Kidney tubule cell (primary cell): ENCODE measurements at places on chromosomes 7 and 10.
A peak's percentile ranks its signal among the peaks of the same experiment; 100 is the strongest.

DNA sequence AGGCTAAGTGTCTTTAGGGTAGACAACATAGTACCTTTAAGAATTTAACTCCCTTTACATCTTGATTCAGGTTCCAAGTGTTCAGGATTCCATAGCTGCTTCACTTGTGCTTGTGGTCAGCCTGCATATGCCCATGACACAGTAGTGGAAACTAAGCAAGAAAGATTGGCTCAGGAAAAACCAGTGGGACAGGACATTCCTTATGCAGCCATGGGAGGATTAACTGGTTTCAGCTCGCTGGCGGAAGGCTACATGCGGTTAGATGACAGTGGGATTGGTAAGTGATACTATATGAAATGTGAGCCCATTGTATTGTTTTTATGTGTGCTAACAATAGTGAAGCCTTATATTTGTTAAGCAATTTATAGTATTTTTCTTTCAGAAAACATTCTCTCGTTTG, 11.3 kb downstream of the FAM221A start:
- no peak for DNase-seq

- no peak for DNase-seq
These were observed 470.7 kb upstream of the LRRN3 start for GRCh38 chr7:110620110-110620735.

GRCh38 chr10:123434435-123435039, 231.6 kb upstream of the GPR26 start:
- DNase-seq, result no peak

DNA sequence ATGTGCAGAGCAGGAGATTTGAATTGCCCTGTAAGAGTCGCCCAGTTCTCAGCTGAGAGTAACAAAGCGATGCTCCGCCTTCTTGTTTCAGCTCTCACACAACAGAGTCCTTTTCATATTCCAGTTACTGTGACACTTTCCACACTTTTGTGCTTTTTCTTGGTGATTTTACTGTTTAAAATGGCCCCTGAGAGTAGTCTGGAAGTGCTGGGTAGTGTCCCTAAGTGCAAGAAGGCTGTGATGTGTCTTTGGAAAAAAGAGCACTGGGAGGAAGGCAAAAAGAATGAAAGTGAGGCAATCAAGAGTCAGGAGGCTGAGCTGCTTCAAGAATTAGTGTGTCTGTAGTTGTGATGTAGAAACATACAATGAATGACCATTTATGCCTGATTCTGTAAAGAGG, 201.2 kb upstream of the SEMA3E start:
- DNase-seq, result no peak

DNA sequence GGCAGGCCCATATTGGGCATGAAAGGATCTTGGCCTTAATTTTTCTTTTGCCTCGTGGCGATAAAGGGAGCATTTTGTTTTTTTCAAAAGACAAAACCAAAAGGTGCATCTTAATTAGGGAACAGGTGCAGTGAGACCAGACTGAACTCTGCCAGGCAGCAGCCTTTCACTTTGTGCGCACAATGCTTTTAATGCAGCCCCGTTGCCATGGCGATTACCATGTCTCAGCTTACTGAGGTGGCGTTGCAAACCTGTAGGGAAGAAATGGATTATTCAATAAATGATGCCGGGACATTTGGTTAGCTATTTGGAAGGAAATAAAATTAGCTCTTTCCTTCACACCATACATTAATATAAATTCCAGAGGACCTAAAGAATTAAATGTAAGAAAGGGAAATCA, 61.9 kb downstream of the MYL10 start:
- DNase-seq, result no peak

DNA sequence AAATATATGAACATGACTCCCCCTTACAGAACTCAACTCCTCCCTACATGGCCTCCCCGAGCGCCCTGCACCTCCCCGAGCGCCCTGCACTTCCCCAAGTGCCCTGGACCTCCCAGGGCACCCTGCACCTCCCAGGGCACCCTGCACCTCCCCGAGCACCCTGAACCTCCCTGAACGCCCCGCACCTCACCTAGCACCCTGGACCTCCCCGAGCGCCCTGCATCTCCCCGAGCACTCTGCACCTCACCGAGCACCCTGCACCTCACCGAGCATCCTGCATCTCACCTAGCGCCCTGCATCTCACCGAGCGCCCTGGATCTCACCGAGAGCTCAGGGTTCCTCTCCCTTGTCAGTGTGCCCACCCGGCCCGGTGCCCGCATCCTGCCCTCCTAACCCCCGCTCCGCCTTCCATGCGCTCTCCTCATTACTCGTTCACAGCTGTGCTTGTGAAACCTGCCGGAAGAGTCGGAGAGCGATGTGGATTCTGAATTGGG, 134.3 kb downstream of the ACTR3B start:
- DNase-seq, result no peak

DNA sequence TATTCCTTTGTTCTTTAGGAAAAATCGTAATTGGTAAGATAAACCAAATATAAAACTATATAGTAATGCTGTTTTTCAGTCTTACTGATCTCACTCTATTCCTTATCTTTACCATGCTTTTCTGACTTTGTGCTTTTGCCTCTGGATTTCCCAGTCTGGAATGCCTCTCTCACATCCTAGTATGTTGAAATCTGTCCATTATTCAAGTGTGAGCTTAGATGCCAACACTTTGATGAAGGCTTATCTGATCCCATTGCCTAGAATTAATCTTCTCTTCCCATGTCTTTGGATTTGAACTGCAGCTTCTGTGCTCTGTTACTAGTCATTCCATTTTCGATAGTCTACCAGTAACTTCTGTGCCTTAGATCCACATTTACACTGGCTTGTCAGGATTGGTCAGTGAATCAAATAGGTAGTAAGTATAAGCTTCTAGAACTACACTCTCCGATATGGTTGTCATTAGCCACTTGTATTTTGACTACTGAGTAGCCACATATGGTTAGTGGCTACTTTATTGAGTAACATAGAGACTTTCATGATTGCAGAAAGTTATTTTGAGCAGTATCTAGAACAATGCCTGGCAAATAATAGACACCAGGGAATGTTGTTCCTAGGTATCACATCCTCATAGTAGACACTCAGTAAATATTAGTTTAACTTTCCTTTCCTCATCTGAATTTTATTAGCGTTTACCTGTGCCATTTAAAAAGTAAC, 92.9 kb downstream of the BMPR1A start:
- DNase-seq, result no peak

GRCh38 chr10:107085665-107086525, 78.6 kb downstream of the SORCS1 start:
- DNase-seq, result no peak

GRCh38 chr10:86840498-86840897, 84.1 kb downstream of the BMPR1A start:
- DNase-seq, result no peak

GRCh38 chr10:112580267-112580666, 133.3 kb downstream of the VTI1A start:
- DNase-seq, result peak; percentile 6

DNA sequence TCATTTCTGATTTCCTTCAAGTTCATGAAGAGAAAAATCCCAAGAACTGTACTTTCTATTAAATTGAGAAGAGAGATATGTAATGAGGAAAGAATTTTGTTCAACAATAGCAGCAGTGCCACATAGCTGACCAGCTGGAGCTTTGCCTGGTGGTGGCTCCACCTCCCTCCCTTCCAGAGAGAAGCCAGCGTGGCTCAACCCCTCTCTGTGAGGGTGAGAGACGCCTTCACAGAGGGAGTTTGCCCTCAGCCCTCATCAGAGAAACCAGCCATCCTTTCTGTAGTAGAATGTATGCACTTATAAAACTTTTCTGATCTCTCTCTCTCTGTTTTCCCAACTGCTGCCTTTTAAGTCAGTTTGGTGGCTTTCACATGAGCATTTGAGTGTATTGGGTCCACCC, 20.5 kb upstream of the COL1A2 start:
- DNase-seq, result peak; percentile 44

- peak; percentile 43 for DNase-seq
These were observed 15.8 kb downstream of the TAS2R39 start for GRCh38 chr7:143199040-143199439.

GRCh38 chr10:70775679-70776454, 9.3 kb downstream of the TBATA start:
- no peak for DNase-seq

DNA sequence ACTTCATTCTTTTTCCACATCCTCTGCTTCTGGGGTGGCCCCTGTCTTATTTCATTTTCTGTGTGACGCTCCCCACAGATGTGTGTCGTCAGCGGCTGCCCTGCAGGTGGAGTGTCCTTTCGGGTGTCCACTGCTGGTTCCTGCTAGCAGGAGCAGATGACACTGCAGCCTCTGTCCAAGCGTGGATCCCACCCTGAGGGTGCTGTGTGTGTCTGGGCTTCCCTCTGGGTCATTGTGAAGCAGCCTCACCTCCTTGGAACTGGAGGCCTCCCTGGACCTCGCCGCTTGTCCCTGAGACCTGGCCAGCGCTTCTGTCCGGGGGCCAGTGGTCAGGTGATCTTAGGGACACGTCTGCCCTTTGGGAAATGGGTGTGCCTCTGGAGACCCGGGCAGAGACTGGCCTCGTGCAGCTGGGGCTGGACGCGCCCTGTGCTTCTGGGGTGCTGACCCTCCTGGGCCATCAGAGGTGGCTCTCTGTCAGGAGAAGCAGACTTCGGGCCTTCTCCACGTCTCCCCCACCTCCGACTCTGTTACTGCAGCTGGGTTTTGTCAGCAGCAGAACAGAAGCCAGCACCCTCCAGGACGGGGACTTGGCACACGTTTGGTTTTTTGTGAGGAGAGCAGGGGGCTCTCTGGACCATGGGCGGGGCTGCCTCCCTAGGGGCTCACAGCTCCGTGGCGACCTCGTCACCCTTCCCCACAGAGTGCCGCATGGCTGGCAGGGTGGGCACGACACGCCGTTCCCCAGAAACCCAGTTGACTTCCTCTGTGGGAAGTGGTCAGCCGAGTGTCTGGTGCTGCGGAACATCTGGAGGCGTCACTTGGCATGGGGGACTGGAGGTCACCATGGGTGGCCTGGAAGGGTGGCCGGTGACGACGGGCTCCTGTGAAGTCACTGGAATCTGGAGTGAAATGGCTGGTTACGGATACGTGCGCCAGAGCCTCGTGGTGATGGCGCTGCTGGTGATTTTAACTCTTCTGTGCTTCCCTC, 48.4 kb downstream of the INPP5A start:
- DNase-seq, result no peak

- no peak for DNase-seq
These were observed 16.0 kb downstream of the CHST15 start for GRCh38 chr10:124077208-124077993.

GRCh38 chr7:30543813-30544525, 39.3 kb upstream of the GGCT start:
- DNase-seq, result peak; percentile 72

- DNase-seq, result peak; percentile 94
These were observed 76.8 kb downstream of the TPST1 start for GRCh38 chr7:66281678-66282590.

DNA sequence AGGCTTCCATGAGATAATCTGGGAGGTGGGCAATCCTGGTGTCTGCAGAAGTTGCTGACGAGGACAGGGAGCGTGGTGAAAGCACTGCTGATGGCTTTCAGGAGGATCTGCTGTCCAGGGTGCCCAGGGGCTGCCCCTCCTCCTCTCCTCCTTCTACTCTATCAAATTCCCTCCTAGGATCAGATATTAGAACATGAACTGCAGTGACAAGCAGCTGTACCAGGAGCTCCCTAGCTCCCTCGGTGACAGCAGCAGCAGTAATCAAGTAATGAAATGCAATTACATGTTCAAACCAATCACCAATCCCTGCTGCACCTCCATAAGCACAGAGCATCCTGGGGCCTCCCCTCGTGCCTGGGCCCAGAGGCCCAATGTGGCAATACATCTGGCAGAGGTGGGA, 46.9 kb downstream of the GRID1 start:
- no peak for DNase-seq

DNA sequence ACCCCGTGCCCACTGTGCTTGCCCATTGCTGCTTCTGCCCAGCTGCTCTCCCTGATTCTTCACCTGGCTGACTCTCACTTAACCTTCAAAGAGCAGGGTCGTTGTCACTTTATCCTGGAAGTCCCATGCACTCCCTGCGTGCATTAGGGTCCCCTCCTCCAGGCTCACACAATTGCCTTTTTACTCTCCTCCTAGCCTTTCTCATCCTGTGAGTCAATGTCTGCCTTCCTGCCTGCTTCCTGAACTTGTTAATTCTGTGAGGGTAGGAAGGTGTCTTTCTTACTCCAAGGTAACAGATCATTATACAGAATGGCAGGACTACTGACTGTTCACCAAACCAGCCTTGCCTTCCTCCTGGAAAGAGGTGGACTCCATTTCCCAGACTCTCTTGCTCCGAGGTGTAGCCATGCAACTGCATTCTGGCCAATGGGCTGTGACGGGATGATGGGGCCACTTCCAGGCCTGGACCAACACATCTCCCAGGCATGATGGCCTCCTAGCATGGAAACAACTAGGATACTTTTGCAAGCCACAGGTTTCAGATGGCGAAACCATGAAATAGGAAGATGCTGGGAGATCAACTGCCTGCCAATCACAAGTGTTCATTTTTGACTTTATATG, 54.7 kb downstream of the ARHGAP22 start:
- no peak for DNase-seq

GRCh38 chr10:95782318-95782717, 26.4 kb downstream of the ENTPD1 start:
- no peak for DNase-seq

- DNase-seq, result peak; percentile 49
These were observed 9.6 kb upstream of the TACR2 start for GRCh38 chr10:69426376-69426727.

GRCh38 chr10:28661035-28661434, 16.3 kb upstream of the BAMBI start:
- peak; percentile 72 for DNase-seq

DNA sequence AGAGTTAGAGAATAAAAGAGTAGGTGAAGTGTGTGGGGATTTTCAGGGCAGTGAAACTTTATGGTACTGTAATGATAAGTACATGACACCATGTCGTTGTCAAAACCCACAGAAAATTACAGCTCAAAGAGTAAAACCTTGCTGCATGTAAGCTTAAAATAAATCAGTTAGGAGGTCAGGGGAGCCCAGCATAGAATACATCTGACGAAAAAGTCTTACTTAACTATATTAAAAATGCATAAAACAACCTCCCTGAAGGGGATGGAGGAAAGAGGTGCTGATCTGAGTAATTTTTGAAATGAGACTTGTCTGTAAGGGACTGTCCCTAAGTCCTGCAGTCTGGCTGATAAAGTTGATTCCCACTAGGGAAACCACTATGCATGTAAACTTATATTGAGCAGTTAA, 49.8 kb upstream of the AKR1E2 start:
- DNase-seq, result no peak

DNA sequence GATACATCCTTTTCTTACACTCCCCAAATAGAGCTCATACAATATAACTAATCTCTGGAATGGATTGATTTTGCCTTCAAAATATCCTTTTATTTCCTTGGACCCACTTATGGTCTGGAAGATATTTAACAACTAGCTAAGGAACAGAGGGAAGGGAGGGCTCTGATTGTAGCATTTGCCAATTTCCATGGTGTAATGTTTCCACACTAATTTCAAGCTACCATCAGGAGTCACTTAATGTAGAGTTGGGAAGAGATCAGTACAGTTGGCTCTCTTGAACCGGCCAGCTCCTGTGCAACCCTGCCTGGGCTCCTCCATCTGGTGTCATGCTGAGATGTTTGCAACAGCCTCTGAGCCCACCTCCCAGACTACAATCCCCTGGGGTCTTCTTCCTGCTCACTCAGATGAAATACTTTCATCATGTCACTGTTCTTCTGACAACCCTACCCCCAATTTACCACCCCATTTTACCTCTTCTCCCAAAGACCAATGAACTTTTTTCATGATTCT, 8.0 kb upstream of the IL6 start:
- DNase-seq, result no peak

- DNase-seq, result peak; percentile 69
These were observed 163.0 kb upstream of the PPP1R3A start for GRCh38 chr7:114081606-114082425.
